ENCODE measurements at places on chromosomes 3 and 15.

DNA sequence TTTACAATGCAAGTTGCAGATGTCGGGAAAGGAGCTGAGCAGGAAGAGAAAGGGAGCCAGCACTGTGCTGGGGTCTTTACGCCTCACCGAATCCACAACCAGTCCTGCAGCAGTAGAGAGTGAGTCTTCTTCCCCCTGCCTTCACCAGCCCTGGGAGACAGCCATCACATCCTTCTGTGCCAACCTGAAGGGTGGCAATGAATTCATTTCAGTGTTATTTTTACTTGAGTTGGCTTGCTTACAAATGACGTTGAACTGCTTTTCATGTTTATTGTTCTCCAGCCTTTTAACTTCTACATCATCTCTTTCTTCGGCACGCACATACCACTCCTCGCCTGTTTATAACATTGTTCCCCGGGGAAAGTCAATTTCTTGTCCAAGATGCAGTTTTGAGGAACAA is 77.1 kb downstream of the TRIM42 start:
- DNase-seq, result no peak

DNA sequence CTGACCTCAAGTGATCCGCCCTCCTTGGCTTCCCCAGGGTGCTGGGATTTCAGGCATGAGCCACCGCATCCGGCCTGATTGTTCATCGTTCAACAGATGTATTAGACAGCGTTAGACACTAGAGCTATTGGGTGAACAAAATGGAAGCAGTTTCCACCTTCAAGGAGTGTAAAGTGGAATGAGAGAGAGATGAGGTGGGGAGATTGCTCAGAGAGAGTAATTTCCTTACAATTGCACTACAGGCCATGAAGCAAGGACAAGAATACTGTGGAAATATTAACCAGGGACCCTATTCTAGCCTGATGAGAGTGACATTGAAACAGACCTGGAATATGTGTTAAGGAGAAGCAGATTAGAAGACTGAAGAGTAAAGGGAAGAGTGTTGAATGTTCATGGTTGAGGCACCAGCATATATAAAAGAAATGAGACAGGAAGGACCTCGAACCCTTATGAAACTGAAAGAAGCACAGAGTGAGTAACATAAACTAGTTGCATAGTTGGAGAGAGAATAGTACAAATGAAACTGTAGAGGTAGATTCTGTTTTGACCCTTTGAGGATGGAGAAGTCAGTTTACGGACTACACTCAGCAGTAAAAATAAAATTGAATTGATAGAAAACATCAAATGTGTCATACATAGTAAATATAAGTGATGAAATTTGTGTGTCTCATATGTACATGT is 7.2 kb downstream of the RTF1 start:
- DNase-seq, result peak; percentile 37

DNA sequence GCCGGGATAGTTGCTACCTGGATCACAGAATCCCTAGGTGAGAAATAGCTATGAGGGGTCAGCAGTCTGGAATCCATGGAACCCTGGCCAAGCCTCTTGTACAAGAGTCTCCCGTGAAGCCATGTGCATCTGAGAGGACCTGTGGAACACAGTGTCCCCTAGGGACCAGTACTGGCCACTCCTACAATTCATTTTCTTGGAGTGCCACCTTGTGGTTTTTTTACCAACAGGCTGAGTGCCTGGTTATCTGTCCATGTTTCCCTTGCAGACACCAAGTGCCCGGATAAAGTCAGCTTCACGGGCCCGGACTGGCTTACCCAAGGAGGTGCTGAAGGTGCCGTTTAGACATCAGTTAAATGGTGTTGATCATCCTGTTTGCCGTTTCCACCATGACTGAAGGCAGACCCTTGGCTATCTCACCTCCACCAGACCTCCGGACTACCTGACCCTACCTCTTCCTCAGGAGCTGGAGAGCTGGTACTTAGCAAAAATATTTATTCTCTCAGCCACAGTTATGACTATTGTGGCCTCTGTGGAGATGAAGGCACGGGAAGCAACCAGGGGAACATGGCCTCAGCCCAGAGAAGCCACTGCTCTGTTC is 93.9 kb downstream of the RBPMS2 start:
- no peak for DNase-seq

DNA sequence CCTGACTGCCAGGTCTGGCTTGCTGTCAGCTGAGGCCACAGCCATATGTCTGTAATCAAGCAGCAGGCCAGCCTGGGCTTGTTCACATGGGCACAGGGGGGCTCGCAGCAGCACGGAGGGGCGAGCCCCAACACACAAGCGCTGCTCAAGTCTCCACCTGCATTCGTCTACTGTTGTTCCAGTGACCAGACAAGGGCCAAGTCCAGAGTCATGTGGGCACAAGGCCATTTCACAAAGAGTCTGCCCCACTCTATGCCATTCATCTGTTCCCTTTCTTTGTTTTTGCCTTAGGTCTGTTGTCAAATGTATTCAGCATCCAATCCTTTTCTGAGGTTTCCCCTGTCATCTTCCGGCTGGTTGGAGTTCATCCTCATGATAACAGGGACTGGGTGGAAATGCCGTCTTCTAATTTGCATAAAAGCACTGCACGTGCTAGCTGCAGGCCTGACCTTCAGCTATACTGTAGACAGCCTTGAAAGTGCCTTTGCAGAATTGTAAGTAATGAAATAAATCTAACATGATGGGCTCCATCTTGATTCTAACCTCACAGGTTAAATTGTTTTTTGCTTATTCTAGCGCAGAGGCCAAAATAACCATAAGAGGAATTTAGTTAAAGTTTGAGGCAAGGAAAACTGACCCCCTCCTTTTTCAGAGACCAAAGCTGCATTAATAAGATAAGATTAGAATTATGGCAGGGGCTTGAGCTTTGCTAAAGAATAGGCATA is 28.6 kb upstream of the KBTBD12 start:
- no peak for DNase-seq

- no peak for DNase-seq
Measured at GRCh38 chr3:156577736-156578135, 22.8 kb upstream of the SSR3 start.
